ENCODE measurements at places on chromosomes 4 and X.

DNA sequence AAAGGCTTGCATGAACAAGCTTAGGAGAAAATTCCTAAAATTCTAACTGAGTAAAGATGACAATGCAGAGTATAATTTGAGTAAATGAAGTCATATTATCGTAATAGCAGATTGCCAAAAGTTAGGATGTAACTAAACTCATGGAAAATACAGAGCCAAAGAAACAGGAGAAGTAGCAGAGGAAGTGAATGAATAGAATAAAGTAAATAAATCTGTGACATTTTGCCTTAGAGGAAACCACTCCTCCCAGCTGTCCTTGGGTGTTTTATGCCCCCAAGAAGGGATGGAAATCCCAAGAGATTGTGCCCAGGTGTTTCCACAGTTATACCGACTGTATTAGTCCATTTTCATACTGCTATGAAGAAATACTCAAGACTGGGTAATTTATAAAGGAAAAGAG, 1.9 kb upstream of the BMX start:
- no peak for DNase-seq

DNA sequence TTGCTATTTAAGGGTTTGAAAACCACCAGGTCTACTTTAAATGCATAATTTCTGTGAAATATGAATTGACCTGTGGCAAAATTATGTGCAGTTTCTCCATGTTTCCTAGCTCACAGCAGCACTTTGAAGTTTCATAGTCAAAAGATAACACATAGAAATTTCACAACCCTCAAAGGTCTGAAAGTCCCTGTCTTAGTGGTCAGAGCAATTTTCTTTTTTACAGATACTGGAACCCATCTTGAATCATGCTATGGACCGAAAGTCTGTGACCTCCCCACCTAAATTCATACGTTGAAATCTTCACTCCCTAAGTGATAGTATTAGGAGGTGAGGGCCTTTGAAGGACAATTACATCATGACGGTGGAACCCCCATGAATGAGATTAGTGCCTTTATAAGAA, 240.4 kb upstream of the BMP3 start:
- DNase-seq = no peak

DNA sequence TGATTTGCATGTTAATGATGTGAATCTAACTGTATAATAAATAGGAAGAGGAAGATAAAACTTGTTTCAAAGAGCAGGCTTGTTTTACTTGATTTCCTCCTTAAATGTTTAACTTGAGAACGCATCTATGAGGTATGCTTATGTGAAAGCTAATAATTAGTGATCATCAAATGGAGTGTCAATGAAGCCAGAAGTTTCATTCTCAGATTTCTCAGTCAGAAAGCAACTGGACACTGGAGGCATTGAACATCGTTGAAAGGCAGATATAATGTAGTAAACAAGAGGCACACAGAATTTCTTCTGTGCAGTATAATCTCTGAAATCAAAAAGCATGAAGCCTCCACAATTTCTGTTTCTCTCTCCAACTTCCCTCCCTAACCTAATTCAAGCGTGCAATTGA, 672.9 kb downstream of the ADGRL3 start:
- no peak for DNase-seq

GRCh38 chrX:24276015-24276414, 37.9 kb downstream of the SUPT20HL2 start:
- DNase-seq = no peak

DNA sequence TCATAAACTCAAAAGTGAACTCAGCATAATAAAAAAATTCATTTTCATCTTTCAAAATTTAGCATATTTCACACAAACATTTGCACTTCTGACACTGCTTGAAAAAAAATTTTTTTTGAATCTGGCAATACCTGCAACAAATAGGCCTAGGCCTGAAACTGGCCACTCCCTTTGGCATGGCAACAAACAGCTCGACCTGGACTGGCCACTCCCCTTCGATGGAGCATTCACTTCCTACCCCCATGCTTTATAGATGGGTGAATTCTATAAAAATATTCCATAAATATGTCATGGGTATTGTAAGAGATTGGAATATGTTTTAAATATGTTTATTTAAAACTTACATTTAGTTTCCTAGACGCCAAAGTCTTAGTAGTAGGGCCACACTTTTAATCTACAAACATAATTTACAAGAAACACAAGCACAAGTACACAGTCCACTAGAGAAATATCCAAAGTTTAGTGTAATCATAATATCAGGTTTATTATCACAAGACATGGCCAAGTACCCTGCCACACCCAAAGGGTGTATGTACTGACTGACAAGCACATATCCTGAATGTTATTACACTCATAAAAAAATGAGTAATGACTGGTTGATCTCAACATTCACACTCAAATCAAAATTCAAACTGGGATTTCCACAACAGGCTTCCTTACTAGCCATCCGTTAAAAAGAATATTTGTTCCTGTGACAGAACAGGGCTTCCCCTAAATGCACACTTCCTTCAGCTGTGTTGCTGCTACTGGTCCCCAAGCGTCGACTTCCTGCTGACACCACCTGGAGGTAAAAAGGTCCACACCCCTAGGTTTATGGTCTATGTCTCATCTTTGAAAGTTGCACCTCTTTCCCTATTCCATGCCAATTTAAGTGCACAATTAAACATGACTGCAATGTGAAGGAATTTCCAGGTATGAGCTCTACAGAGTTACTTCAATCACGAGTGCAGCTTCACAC, 271.5 kb downstream of the NR3C2 start:
- peak; percentile 7 for DNase-seq

GRCh38 chr4:154123897-154124296, 335.0 kb upstream of the SFRP2 start:
- DNase-seq = no peak

- no peak for DNase-seq
Measured at GRCh38 chrX:123740006-123740405, 7.2 kb upstream of the THOC2 start.

DNA sequence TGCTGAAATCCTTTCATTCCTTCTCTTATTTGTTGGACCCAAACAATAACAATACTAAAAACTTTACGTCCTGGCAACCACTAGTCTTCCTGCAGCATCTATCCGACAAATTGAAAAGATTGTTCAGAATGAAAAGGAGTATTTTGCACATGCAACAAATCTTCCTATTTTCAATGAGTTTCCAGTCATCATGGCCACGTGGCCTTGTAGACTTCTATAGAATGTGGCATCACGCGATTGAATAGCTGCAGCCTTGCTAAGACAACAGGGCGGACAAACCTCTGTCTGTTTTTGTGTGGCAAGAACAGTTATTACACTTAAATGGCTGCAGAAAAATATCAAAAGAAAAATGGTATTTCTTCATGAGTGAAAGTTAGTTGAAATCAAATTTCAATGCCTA, 297.9 kb upstream of the LCORL start:
- DNase-seq = no peak

DNA sequence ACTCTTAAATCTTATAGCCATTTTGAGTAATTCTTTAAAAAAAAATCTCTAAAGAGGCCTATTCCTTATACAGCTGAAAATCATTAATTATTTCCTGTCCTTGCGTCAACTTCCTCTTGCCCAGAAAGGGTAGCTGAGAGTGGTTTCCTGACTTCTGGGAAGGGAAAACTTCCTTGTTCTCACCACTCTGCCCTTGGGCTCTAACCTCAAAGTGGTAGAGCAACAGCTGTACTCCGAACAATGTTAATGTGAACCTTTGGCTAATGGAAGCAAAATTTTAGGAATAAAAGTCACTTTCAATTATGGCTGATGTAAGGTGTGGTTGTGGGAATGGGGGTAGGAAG, 15.3 kb downstream of the KLHL2 start:
- no peak for DNase-seq

- no peak for DNase-seq
Measured at GRCh38 chrX:149571770-149572169, 15.5 kb downstream of the MAGEA9B start.

DNA sequence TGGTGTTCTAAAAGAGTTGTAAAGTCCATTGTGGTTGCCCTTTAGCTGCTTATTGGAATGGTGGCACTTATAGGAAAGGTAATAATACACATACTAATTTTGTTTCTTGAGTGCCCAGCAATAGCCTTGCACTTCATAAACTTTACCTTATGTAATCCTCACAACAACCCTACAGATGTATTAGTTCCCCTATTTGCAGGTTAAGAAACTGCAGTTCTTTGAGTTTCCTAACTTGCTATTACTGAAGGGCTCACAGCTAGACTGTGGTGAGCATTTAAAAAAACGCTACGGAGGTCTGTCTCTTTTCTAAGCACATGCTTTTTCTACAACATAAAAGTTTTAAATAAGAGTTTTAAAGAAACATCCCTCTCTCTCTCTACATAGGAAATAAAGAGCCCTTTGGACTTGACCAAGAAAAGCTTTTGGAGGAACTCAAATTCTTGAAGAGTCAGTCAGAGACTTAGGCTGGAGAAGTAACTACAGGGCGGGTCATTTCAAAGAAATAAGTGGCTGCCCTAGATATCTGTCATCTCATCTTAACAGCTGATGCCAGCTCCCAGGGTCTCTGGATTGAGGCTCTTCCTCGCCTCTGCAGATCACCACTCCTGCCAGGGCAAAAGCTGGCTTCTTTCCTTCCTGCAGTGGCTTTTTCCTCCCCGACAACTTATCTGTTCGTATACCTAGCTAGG, 42.0 kb upstream of the FBXW7 start:
- DNase-seq = no peak

DNA sequence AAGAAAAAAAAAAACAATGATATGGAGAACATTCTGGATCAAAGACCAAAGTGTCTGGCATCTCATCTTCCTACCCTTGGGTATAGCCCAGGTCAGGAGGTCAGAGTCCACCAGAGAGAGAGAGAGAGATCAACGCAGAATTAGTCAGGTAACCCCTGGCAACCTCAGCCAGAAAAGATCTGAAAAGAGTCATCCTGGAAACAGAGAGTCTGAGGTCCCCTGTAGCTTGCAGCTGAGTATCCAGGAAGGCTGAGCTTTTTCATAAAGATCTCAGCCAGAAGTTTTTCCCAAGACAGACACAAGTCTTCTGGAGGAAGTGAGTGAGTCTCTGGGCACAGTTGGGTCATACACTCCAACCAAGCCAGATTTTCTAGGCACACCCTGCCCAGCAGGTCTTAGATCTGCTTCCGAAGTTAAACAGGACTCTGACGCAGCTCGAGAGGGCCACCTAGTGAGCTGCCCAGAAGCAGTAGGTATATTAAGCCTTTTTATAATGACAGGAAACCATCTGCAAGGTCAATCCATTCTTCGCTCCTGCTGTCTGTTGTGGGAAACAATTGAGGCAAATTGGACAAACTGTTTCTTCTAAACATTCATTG, 35.7 kb downstream of the ACE2 start:
- DNase-seq = peak; percentile 5

DNA sequence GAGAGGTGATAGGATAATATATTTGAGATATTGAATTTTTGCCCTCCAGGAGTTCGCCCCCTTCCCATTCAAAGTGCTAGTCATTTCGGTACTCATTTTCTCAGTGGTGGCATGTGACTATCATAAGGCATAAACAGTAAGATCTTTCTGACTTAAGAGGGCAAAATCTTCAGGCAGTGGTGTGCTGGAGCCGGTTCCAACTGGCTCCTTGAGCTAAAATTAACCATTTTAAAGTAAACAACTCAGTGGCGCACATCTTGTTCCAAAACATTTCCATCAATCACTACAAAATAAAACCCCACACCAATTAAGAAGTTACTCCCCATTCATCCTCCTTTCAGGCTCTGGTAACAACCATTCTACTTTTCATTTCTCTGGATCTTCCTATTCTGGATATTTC, 43.3 kb downstream of the LUZP4 start:
- DNase-seq = no peak

DNA sequence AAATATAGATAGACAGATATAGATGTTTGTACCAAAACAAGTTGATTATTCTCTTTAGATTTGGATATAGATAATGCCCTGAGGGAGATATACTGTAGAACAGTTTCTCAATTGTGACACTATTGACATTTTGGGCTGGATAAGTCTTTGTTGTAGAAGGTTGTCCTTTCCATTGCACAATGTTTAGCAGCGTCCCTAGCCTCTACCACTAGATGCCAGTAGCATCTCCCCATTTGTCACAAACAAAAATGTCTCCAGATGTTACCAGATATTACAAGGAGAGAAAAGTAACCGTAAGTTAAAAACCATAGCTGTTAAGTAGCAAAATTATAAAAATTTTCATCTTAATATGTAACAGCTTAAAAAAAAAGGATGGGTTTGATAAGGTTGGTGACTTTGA, 2595.3 kb downstream of the ARAP2 start:
- no peak for DNase-seq

Measured in CD4-positive, alpha-beta T cell treated with Interleukin-12 subunit alpha and Interleukin-12 subunit beta, for 1 hour (primary cell).